ENCODE measurements at places on chromosomes 12 and 14. TPM values are rescaled to one million over a fixed set of nuclear protein-coding genes. Genes with fewer than 3 reads are reported as not detected.

The GDF3 gene
- total RNA-seq, result not detected

The MYF5 gene
- not detected for total RNA-seq

- DNase-seq, result peak; percentile 53
- H3K27me3 ChIP-seq, result no peaks in the 10 kb centered on the region
- H3K27ac ChIP-seq, result no peak overlapping the region
- H3K4me1 ChIP-seq, result peaks cover 8% of the 10 kb centered on the region
Observed at GRCh38 chr14:33714527-33715226, 236.2 kb downstream of the EGLN3 start.

DNA sequence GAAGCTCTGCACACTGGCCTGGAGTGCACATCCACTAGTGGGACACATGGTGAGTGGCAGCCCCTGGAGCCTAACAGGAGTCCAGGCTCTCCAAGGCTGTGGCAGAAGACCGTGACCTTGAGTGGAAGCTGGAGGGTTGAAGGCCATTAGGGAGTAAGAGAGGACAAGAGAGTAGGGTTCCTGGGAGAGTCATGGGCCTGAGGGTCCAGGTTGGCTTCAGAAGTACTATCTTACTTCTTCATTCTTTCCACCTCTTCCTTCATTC is 406 bp downstream of the IL23A start:
- H3K4me1 ChIP-seq, result no peaks in the 10 kb centered on the region
- H3K27ac ChIP-seq, result no peak overlapping the region
- no peaks in the 10 kb centered on the region for H3K27me3 ChIP-seq
- DNase-seq, result no peak
- peaks cover 17% of the 10 kb centered on the region for H3K36me3 ChIP-seq

DNA sequence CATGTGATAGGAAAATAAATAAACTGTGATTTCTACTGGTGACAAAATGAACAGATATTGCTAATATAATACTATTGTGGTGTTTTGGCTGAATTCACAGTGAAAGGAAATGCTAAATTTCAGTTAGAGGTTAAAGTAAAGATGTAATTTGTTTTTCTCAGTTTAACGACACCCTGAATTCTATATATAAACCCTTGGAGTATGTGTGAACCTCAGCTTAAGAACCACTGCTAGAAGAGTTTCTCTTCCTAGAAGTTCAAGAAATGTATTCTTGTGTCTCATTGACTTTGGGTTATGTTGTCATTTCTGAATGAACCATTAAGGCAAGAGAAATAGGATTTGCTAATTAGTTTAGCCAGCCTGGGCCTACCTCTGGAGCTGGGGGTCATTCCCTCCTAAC is 8.2 kb downstream of the FBXO34 start:
- no peak overlapping the region for H3K27ac ChIP-seq
- no peak for DNase-seq
- no peaks in the 10 kb centered on the region for H3K27me3 ChIP-seq

DNA sequence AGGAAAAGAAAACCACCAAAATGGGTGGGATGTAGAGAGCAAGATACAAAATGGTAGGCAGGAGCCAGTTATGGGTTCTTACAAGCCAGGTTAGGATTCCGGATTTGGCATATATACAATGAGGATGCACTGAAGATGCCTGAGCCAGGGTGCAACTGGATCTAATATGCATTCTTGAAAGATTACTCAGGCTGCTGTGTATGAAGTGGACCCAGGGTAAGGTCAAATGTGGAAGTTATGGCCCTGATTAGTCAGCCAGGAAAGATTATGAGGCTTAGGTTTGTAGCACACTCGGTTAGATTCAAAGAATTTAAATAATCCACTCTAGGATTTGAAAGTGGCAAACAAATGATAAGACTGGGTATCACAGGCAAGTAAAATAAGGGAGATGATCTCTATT is 1750.7 kb upstream of the FLRT2 start:
- DNase-seq, result no peak
- no peaks in the 10 kb centered on the region for H3K36me3 ChIP-seq
- no peak overlapping the region for H3K27ac ChIP-seq
- no peak overlapping the region for H3K4me3 ChIP-seq

Measured in GM23248 (cell line).